ENCODE measurements at places on chromosomes 3 and 15. TPM values are rescaled to one million over a fixed set of nuclear protein-coding genes. Genes with fewer than 3 reads are reported as not detected.

DNA sequence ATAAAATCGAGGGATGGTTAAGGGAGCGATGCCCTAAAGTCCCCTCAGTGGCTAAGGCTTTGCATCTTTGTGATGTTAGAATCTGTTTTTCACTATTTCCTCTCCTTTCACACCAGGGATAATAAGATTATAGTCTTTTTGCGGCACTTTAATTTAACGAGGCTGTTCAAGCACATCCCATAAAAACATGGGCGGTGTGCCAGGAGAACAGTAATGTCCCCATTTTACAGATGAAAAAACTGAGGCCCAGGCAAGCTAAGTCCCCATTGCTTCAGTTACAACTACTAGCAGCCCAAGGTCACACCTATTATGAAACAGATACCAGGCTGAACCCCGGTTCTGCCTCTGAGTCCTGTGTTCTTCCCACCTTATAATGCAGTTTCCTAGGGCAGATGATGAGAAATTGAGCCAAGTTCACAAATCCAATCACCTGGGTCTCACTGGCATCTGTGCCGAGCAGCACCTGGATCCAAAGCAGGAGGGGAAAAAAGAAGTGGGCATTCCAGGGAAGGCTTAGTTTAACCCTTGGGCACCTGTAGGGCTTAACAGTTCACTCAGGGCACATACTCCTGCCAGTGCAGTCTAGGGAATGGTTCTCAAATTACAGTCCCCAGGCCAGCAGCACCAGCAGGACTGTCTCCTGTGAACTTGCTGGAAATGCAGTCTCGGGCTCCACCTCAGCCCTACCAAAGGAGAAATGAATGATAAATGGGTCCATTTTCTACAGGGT, 169.3 kb downstream of the RAB11A start:
- no peak overlapping the region for H3K4me3 ChIP-seq
- no peak for DNase-seq
- no peaks in the 10 kb centered on the region for H3K36me3 ChIP-seq
- H3K27me3 ChIP-seq, result peaks cover 16% of the 10 kb centered on the region

- H3K27ac ChIP-seq, result no peak overlapping the region
- no peaks in the 10 kb centered on the region for H3K27me3 ChIP-seq
- no peak for DNase-seq
Observed at GRCh38 chr3:41808152-41808551, 153.8 kb downstream of the ULK4 start.

GRCh38 chr3:135911110-135911509, 54.4 kb upstream of the PPP2R3A start:
- H3K27me3 ChIP-seq, result no peaks in the 10 kb centered on the region
- no peaks in the 10 kb centered on the region for H3K4me1 ChIP-seq
- no peak overlapping the region for H3K4me3 ChIP-seq
- no peaks in the 10 kb centered on the region for H3K36me3 ChIP-seq

GRCh38 chr3:171389491-171389890, 70.7 kb downstream of the TNIK start:
- H3K36me3 ChIP-seq, result no peaks in the 10 kb centered on the region
- no peak overlapping the region for H3K27ac ChIP-seq
- no peaks in the 10 kb centered on the region for H3K27me3 ChIP-seq
- no peak for DNase-seq

Gene ISG20
- 22.5 TPM for total RNA-seq

Gene PEX11A
- total RNA-seq, result 3.5 TPM
